ENCODE measurements at places on chromosomes 4 and X.

- no peak for DNase-seq
Observed at GRCh38 chr4:10613926-10614478, 70.6 kb downstream of the CLNK start.

GRCh38 chrX:155577682-155578081 is 35.1 kb downstream of the TMLHE start:
- DNase-seq, result no peak

- no peak for DNase-seq
Observed at GRCh38 chrX:19593690-19594089, 78.4 kb upstream of the MAP3K15 start.

- DNase-seq, result no peak
Observed at GRCh38 chrX:15151267-15152186, 118.4 kb downstream of the ASB9 start.

- peak; percentile 11 for DNase-seq
Observed at GRCh38 chrX:31420711-31421151, 348.9 kb upstream of the FTHL17 start.
